ENCODE measurements at places on chromosomes 2 and 18. TPM values are rescaled to one million over a fixed set of nuclear protein-coding genes. Genes with fewer than 3 reads are reported as not detected.

DNA sequence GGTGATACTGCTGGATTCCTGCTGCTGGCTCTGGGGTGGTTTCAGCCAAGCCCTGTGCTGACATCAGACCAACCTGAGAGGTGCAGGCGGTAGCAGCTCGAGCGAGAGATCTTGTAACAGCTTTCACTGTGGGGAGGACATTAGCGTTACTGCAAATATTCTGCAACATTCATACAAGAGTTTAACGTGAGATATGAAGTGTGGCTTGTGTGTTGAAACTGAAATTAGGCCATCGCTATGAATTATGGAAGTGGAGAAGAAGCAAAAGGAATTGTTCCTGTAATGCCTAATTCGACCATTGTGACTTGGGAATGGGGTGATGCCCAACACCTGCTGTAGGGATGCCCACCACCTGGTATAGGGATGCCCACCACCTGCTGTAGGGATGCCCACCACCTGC lies 6.5 kb upstream of the MLPH start:
- no peak for DNase-seq
- peaks cover 8% of the 10 kb centered on the region for H3K4me1 ChIP-seq
- no peak overlapping the region for H3K4me3 ChIP-seq
- peaks cover 49% of the 10 kb centered on the region for H3K27me3 ChIP-seq
- no peak overlapping the region for H3K27ac ChIP-seq

DNA sequence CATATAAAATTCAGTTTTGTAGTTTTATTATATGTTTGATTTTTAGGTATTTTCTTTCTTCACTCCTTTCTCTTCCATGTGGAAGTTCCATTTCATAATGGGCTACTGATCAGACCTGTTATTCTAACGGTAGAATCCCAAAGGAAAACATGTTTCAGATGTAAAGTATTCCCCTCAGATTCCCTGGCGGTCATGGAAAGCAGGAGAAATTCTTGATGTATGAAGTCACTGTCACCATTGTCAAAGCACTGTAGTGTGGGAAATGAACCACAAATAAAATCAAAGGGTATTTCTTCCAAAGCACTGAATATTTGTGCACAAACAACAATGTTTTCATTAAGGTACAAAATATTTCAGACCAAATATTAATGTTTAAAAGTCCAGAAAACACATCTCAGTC lies 237.3 kb upstream of the KLHL14 start:
- no peak overlapping the region for H3K4me3 ChIP-seq
- DNase-seq = no peak
- H3K36me3 ChIP-seq = no peaks in the 10 kb centered on the region

- H3K4me3 ChIP-seq = no peak overlapping the region
- no peaks in the 10 kb centered on the region for H3K27me3 ChIP-seq
- H3K36me3 ChIP-seq = no peaks in the 10 kb centered on the region
- no peak for DNase-seq
- no peak overlapping the region for H3K27ac ChIP-seq
- no peaks in the 10 kb centered on the region for H3K4me1 ChIP-seq
Measured at GRCh38 chr2:6082625-6083018, 390.4 kb downstream of the SOX11 start.

Gene RESP18
- not detected for total RNA-seq

Gene L3MBTL4
- 12.3 TPM for total RNA-seq

GRCh38 chr2:217904614-217904965 lies 98.2 kb downstream of the TNS1 start:
- H3K27me3 ChIP-seq = peaks cover 27% of the 10 kb centered on the region
- H3K4me1 ChIP-seq = peaks cover 2% of the 10 kb centered on the region
- no peak overlapping the region for H3K27ac ChIP-seq
- no peak for DNase-seq
- H3K4me3 ChIP-seq = no peak overlapping the region
